ENCODE measurements at places on chromosomes 7 and 10. TPM values are rescaled to one million over a fixed set of nuclear protein-coding genes. Genes with fewer than 3 reads are reported as not detected.
A peak's percentile ranks its signal among the peaks of the same experiment; 100 is the strongest.

NRP1 gene
- total RNA-seq: not detected

DNA sequence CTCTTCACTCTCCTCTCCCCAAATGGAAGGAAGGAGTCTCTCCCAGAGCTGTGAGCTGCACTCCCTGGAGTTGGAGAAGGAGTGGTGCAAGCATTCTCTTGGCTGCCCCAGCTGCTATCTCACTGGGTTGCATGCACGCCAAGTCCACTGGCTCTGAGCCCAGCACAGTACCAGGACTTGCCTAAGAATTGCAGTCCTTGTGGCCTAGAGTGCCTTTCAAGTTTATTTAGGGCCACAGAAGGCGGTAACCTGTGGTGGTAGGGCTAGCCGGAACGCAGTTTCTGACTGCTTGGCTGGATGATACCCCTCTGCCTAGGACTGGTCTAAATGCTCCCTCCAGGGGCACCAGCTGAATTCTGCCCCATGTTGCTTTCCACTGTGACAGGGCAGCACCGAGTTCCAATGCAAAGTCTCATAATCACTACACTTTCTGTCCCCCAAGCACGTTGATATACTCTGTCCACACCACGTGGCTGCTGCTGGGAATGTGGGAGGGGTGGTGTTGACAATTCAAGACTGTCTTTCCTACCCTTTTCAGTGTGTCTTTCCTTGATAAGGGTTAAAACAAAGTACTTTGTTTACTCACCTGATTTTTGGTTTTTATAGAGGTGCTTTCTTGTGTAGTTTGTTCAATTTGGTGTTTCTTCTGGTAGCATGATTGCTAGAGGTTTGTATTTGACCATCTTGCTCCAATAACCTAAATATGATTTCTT lies 57.0 kb downstream of the PHTF2 start:
- no peak for DNase-seq

TMEM229A gene
- not detected for total RNA-seq

- no peak for DNase-seq
Measured at GRCh38 chr10:48458662-48459048, 146.2 kb downstream of the ARHGAP22 start.

TMEM139 gene
- total RNA-seq: 0.46 TPM

- DNase-seq: no peak
Measured at GRCh38 chr10:26172131-26172530, 44.4 kb upstream of the GAD2 start.

GRCh38 chr10:60816628-60817397 lies 38.5 kb downstream of the CDK1 start:
- DNase-seq: peak; percentile 76

MKX gene
- total RNA-seq: not detected

GDF10 gene
- not detected for total RNA-seq

- DNase-seq: peak; percentile 69
Measured at GRCh38 chr10:117216611-117217195, 19.4 kb downstream of the KCNK18 start.

DNA sequence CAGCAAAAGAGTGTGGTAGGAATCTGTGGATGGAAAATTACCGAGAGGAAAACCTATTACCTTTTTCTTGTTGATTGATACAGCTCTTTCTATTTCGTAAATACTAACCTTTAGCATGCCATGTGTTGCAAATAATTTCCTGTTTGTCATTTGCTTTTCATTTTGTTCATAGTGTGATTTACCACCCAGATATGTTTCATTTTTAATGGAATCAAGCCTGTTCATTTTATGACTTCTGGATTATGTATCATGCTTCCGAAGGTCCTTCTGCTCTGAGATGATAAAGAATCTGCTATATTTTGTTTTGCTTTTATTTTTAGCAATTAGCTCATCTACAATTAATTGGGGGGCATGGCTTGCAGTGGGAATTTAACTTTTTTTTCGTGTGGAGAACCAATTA lies 46.5 kb downstream of the INPP5F start:
- no peak for DNase-seq

DNA sequence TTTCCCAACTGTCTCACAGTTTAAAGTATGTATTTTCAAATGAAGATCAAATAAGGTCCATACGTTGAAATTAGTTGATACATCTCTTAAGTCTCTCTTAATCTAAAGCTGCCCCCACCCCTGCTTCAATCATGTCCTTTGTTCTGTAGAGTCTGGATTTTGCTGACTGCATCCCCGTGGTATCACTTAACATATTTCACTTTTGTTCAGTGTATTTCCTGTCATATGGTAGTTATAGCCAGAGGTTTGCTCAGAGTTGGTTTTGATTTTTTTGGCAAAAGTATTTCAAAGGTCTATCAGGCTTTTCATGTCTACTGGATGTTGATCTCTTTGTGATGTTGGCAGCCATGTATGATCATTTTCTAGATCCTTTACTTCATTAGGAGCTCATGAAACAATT lies 54.4 kb upstream of the ARID5B start:
- DNase-seq: no peak

- DNase-seq: no peak
Measured at GRCh38 chr7:24716480-24717246, 40.6 kb downstream of the GSDME start.

COL1A2 gene
- total RNA-seq: not detected

GRCh38 chr7:83159731-83160130 lies 3.0 kb downstream of the PCLO start:
- no peak for DNase-seq

DNA sequence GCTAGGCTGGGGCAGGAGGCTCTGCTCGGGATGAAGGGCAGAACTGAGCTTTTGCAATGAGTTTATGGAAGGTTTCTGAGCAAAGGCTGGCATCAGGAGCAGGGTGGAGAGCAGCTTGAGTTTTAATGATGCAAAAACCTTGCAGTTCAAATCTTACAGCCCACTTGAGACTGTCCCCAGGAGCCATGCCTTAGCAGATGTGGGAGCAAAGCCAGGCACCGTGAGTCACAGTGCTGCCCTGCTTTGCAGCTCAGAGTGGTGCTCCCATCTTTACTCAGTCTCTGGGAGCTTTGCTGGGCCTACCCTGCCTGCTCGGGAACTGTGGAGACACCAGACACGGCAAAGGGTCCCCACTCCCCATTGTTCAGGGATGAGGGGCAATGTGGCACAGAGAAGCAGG lies 122.4 kb upstream of the NPS start:
- DNase-seq: no peak

DNA sequence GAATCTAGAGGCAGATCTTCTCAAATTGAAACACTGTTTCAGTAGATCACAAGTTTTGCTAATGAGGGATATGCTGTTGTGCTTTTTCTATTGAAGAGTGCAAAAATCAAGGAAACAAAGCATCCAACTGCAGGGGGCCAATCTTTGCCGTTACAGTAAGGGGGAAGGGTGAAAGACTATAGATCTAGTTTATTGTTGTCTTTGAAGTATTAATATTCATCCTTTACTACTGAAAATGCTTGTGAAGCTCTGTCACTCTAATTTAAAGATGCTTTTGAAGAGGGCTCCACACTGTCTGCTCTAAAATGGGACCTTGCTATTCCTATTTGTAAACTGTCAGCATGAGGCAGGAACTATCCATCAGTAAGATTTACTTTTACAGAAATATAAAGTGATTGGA lies 110.3 kb downstream of the MBL2 start:
- DNase-seq: no peak

DNA sequence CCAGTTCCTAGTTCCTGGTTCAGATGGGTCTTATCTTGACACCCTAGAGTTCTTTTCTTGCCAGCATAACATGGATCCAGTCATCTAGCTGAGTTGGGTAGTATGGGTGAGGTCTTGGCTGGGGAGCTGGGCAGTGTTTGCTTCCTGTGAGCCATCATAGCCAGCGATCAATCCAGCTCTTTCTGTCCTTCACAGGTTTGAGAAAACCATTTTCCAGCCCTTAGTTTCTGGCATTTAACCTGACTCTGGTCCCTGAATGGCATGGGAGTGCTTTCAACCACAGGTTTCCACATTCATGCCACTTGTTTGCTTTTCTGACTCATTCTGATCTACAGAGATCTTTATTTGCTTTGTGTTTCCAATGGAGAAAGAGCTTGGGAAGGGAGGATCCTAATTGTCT lies 8.6 kb downstream of the SLC13A1 start:
- no peak for DNase-seq

FAM237B gene
- total RNA-seq: not detected

DNA sequence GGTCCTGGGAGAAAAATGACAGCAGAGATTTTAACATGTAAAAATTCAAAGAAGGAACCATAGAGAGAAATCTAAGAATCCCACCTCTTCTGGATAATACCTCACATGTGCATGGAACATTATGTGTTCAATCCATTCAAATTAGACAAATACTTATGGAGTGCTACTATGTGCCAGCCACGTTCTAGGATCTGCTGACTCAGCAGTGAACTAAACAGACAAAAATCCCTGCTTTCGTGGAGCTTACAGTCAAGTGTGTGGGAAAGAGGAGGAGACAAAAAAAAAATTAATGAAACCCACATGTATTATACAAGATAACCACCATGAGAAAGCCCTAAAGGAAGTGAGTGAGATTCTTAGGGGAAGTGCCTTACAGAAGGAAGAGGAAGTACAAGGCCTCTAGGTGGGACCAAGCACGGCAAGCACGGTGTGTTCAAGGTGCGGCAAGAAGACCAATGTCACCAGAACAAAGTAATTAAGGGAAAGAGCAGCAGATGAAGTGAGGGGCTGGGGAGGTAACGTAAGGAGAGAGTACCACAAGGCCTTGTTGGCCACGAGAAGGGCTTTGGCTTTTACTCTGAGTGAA lies 71.0 kb downstream of the SLC25A13 start:
- no peak for DNase-seq

GRCh38 chr10:14555807-14556206 lies 218.9 kb downstream of the FAM107B start:
- no peak for DNase-seq

DNA sequence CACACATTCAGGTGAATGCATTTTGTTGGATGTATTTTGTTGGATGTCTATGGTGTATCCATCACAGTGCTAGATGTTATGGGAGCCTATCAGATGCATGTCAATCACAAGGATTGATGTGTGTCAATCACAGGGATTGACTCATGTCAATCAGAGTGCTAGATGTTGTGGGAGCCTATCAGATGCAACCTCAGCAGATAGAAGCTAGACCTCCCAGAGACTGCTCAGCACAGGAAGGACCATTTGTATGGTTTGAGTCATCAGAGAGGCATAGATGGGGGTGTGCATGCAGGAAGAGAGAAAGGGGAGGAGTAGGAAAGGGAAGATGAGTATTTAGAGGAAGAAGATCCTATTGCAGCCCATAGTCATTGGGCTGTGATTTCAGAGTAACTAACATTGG lies 48.3 kb upstream of the PITRM1 start:
- DNase-seq: no peak

- DNase-seq: no peak
Measured at GRCh38 chr10:120744040-120744439, 107.1 kb upstream of the WDR11 start.

TDRD1 gene
- not detected for total RNA-seq

DNA sequence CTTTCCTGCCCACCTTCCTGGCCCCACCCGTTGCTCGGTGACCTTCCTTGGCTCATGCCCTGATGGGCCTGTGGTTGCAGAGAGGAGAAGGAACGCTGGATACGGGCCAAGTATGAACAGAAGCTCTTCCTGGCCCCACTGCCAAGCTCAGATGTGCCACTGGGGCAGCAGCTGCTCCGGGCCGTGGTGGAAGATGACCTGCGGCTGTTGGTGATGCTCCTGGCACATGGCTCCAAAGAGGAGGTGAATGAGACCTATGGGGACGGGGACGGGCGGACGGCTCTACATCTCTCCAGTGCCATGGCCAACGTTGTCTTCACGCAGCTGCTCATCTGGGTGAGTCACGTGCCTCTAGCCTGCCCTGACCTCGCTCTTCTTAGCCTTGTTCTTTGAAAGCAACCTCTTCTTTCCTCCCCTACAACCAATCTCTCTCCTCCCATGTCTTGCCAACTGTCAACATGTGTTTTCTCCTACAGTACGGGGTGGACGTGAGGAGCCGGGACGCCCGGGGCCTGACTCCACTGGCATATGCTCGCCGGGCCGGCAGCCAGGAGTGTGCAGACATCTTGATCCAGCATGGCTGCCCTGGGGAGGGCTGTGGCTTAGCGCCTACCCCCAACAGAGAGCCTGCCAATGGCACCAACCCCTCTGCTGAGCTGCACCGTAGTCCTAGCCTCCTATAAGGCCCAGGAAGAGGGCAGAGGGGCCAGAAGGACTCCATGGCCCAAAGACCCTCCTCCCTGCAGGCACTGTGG lies 24.1 kb downstream of the GBX1 start:
- DNase-seq: no peak

DNA sequence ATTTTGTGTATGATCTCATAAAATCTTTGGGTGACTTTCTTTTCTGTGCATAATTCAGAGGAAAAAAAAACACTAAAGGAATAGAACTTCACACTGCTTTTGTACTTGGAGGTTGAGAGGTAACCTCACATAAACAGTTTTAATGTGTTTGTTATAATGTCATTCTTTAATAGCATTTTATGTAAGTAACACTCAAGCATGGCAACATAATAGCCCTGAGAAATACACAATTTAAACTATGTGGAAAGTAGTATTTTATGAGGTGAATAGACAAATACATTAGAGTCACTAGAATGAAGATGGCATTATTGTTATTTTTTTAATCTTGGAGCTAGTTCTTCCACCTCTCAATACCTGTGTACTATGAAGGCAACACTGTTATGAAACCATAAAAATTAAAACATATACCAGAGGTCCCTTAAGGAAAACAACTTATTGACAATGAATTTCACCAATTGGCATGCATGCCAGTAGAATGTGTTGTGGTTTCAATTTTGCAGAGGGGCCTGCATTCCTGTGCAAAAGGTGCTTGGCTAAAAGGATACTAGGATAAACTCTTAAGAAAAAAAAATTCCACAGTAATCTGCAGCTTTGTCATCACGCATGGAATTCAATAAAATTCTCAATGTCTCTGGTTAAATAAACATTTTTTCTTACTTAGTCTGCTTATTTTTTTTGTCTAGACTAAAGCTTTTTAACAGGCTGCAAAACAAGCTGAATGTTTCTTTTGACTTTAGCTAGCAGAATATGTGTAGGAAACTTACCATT lies 102.5 kb downstream of the CD36 start:
- DNase-seq: no peak

- no peak for DNase-seq
Measured at GRCh38 chr7:43868681-43869005, 674 bp downstream of the MRPS24 start.

SVIL gene
- 1.5 TPM for total RNA-seq

PRR15 gene
- total RNA-seq: not detected

- no peak for DNase-seq
Measured at GRCh38 chr10:121041906-121042305, 190.7 kb downstream of the WDR11 start.

DNA sequence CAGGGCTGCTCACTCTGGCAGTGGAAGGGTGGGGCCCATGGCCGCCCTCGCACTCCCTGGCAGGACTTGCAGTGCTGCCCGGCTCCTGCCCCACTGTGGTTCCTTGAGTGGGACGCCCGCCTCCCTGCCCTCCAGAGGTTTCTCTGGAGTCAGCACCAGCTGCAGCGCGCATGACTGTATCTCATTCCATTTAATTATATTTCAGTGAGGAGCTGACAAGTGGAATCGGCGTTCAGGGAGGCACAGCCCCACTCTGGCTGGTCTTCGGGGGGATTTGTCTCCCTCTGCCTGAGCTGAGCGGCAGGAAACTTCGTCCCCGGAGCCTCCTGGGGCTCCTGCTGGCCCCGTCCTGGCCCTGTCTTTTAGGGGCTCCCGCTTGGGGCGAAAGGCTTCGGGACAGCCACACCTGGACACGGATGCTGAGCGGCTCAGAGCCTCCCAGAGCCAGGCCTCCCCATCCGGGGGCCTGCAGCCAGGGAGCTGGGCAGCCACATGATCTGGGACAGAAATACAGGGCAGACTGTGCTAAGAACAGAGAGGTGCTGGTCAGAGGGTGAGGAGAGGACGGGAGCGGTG lies 75.3 kb upstream of the NKX6-2 start:
- DNase-seq: no peak

LAMB4 gene
- total RNA-seq: not detected

All from OCI-LY7 (cell line).